Smooth muscle cell of the brain vasculature (primary cell): ENCODE measurements at places on chromosomes 16 and 17.

- no peak for DNase-seq
These were observed 79.5 kb upstream of the DNAJA2 start for GRCh38 chr16:47052666-47053640.

- no peak for DNase-seq
These were observed 3.8 kb downstream of the MRPL38 start for GRCh38 chr17:75900691-75901533.

- no peak for DNase-seq
These were observed 2.2 kb downstream of the RAB40B start for GRCh38 chr17:82696259-82696658.

GRCh38 chr16:67543582-67543981 is 15.0 kb downstream of the RIPOR1 start:
- DNase-seq, result no peak

GRCh38 chr17:68612923-68613292 is 11.7 kb upstream of the FAM20A start:
- no peak for DNase-seq

GRCh38 chr17:13753771-13754170 is 152.0 kb upstream of the HS3ST3A1 start:
- no peak for DNase-seq

GRCh38 chr16:76756951-76757350 is 434.0 kb upstream of the MON1B start:
- DNase-seq, result no peak

- no peak for DNase-seq
These were observed 42.9 kb upstream of the CDRT4 start for GRCh38 chr17:15510361-15510760.

GRCh38 chr17:143785-144281 is 6.5 kb downstream of the SCGB1C2 start:
- DNase-seq, result peak; percentile 17

- DNase-seq, result no peak
These were observed 152.6 kb downstream of the CMIP start for GRCh38 chr16:81597079-81597658.

GRCh38 chr17:10805911-10806310 is 2.0 kb upstream of the TMEM238L start:
- no peak for DNase-seq

DNA sequence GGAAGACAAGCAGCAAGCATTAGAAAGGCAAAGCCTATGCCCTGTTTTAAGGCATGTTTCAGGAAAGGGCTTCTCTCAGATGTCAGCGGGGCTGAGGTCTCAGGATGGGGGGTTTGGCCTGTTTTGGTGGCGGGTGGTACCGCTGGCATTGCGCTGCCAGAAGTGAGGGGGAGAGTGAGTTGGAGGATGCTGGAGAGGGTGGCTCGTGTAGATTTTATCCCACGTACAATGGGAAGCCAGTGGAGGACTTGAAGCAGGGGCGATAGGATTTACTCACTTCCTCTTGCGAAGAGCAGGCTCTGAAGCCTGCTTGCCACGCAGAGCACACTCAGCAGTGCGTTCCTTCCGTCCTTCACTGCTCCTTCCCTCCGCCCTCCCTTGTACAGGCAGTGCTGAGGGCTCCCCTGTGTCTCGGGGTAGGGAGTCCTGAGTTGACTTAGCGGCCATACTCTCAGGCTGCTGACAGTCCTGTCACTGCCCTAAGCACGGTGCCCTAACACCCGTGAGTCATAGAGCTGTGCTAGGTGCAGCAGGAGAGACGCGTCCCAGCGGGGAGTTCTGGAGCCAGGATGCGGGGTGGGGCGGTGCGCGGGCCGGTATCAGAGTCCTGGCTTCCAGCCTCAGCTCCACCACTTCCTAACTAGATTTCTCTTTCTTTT is 113.1 kb downstream of the SNX29 start:
- DNase-seq, result no peak

- no peak for DNase-seq
These were observed 214.6 kb downstream of the CCDC182 start for GRCh38 chr17:57530508-57530907.

DNA sequence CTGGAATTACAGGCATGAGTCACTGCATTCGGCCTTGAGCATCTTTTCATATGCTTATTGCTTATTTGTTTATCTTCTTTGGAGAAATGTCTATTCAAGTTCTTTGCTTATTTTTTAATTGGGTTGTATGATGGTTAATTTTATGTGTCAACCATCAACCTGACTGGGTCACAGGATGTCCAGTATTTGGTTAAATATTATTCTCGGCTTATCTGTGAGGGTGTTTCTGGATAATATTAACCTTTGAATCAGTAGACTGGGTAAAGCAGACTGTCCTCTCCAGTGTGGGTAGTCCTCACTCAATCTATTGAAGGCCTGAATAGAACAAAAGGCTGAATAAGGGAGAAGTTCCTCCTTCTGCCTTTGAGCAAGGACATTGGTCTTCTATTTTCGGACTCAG is 142.0 kb downstream of the SSH2 start:
- DNase-seq, result no peak

GRCh38 chr17:35761601-35762000 is 914 bp downstream of the C17orf50 start:
- no peak for DNase-seq

DNA sequence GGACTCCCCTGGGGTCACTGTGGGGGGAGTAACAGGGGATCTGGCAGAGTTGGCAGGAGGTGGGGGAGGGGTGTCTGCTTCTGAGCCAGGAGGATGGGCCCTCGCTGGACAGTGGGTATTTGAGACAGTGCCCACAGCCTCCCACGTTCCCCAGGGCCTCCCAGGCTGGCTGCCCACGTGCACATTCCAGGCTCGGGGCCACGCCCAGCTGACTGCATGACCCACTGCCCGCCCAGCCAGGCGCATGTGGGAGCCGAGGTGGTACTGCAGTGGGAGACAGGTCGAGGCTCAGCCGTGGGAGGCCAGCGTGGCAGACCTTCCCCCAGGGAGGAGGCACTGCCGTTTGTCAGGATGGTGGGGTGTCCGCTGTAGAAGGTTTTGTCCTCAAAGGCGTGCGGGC is 38.8 kb downstream of the BAHCC1 start:
- DNase-seq, result no peak

DNA sequence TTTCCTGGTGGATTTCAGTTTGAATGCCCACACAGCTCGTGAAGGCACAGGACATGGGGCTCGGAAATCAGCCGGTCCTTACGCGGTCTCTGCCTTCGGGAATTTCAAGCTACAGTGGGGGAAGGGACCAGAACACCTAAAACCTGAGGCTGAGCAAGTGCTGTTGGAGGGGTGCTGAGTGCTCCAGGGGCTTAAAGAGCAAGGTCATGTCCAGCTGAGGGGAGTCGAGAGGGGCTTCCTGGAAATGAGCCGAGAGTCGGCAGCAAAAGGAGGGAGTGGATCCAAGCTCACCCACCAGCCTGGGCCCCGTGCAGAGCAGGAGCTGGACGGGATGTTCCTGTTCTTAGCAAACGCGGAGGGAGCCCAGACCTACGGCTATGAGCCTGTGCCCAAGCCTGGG is 73.2 kb upstream of the RPL38 start:
- no peak for DNase-seq

- no peak for DNase-seq
These were observed 14.8 kb downstream of the TUBD1 start for GRCh38 chr17:59877965-59878364.

GRCh38 chr17:45222289-45222995 is 757 bp downstream of the FMNL1 start:
- no peak for DNase-seq

DNA sequence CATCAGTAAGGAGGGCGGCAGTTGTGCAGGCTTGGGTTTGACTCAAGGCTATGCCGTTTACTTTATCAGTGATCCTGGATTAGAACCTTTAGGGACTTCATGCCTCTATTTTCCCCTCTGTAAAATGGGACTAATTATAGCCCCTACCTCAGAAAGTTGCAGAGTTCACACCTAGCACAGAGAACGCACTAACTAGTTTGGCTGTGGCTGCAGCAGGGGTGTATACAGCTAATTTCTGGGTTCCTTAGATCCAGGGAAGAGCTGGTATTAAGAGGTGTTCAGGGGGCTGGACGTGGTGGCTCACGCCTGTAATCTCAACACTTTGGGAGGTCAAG is 267.3 kb downstream of the CPPED1 start:
- no peak for DNase-seq

- DNase-seq, result no peak
These were observed 7.8 kb upstream of the TEX19 start for GRCh38 chr17:82351254-82351712.

DNA sequence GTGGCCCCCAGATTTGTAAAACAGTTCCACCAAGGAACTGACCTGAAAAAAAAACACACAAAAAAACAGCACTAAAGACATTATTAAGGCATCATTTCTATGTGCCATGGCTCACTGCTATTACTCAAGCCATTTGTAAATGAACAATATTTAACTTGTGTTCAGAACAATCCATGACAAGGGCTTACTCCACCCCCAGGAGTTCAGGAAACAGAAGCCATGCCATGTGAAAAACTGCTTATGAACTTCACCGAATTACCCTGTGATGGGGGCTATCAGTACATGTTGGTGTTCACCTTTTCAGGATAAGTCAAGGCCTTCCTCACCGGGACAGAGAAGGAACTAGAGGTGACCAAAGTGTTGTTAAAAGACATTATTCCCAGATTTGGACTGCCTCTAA is 19.2 kb downstream of the ACSM1 start:
- DNase-seq, result no peak

DNA sequence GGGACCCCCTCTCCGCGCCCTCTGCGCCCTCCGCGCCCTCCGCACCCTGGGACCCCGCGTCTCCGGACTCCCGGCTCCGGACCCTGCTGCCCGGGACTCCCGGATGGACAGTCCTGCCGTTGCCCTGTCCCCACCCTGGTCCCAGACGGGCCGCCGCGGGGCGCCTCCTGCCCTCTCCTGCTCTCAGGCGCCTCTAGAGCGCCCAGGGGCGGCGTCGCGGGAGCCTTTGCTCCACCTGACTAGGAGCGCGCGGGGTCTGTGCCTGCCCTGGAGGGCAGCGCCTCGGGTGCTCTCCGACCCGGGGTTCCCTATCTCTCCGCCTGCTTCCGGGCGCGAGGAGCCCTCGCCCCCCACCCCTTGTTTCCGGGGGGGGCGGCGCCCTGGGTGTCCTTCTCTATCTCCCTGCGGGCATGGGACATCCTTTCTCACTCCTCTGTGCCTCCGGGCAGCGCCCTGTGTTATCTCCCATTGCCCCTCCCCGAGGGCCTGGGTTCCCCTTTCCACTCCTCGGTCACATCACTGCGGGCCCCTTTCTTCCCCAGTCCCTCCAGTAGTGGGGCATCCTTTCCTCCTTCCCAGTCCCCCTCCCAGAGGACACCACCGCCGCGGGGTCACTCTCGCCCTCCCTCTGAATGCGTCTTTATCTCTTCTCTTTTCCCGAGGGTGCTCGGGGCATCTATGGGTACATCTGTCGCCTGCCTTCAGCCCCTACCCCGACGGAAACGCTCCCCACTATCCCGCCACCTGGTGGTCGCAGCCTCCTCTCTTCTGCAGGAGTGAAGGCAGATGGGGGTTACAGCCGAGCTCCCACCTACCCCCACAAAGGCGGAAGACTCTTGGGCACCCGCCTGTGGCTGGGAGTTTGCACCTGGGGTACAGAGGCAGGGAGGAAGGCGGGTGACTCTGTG is 875 bp downstream of the PRKCB start:
- no peak for DNase-seq

DNA sequence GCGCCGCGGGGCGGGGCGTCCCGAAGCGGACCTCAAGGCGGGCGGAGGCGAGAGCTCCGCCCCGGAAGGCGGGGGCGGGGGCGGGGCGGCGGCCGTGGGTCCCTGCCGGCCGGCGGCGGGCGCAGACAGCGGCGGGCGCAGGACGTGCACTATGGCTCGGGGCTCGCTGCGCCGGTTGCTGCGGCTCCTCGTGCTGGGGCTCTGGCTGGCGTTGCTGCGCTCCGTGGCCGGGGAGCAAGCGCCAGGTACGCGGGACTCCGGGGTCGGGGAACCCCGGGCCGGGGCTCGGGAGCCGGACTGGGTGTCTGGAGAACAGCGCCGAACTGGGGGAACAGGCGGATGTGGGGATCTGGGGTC is at the start of gene TNFRSF12A:
Gene TNFRSF12A, plus strand, starts transcription at position 122 of the 357 bp plus-strand sequence. Its CDS starts 30 bp downstream, at position 152.
- DNase-seq, result peak; percentile 20

- no peak for DNase-seq
These were observed 20.1 kb downstream of the DNAH2 start for GRCh38 chr17:7737601-7738000.

GRCh38 chr16:27679899-27680298 is 130.0 kb downstream of the KATNIP start:
- no peak for DNase-seq

DNA sequence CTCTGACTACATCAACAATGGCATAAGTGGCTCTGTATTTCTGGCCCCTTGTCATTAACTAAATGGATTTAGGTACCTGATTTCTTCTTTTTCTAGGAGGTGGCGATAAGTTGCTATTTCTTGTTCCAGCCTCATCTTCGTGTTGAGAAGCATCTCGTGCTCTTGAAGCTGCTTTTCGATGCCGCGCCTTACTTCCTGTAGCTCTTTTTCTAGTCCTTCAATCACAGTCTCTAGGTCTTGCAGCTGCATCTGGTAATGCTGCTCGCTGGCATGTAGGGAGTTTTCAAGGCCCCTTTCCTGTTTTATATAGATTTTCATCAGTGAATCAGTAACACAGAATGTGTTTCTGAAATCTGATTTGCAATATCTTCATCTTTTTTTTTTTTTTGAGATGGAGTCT is 5.1 kb downstream of the KRT222 start:
- no peak for DNase-seq

DNA sequence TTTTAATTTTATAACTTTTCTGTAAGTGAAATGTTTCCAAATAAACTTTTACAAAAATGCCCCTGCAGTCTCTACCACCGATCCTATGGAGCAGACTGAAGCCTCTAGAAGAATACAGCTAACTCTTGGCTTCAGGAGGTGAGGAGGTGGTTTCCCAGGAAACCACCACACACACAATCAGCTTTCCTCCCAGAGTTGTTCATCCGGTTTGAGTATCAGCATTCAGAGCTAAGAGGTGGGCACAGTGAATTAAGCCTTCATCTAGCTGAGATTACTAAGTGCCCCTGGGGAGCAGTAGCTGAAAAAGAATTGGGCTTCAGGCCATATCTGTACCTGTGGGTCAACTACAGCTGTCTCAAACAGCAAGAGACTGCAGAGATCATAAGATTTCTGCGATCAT is 139.7 kb downstream of the AATF start:
- DNase-seq, result no peak

DNA sequence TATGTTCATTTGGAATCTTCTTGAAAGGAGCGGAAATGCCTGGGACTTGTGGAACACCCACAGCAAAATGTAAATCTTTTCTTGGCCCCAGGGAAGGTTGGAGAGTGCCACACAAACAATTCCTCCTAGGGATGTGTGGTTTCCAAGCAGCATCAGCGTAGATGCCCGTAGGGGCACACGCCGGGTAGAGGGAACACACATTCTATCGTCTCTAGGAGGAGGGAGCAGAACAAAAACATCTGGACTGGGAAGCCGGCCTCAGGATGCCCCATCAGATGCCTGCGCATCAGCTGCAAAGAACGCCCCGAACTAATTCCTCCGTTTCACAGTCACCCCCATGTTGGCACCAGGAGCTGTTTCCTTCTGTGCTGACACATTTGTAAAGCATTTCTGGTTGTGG is 357.9 kb upstream of the ZFHX3 start:
- DNase-seq, result no peak

- DNase-seq, result no peak
These were observed 52.9 kb downstream of the CA10 start for GRCh38 chr17:52105591-52105990.

GRCh38 chr17:80498242-80498919 is 22.0 kb upstream of the NPTX1 start:
- no peak for DNase-seq

- no peak for DNase-seq
These were observed 35.4 kb downstream of the OR1D5 start for GRCh38 chr17:3027786-3028532.
